ENCODE measurements at places on chromosomes 6 and 20.

- no peak for DNase-seq
Observed at GRCh38 chr6:135323202-135323668, 142.1 kb downstream of the MYB start.

- no peak for DNase-seq
Observed at GRCh38 chr6:72040111-72040510, 153.8 kb downstream of the RIMS1 start.

GRCh38 chr6:30450909-30451841 lies 38.1 kb upstream of the HLA-E start:
- peak; percentile 12 for DNase-seq

GRCh38 chr6:56043761-56044160 lies 168.4 kb upstream of the BMP5 start:
- no peak for DNase-seq

GRCh38 chr6:6497976-6498375 lies 90.5 kb upstream of the LY86 start:
- DNase-seq: no peak

DNA sequence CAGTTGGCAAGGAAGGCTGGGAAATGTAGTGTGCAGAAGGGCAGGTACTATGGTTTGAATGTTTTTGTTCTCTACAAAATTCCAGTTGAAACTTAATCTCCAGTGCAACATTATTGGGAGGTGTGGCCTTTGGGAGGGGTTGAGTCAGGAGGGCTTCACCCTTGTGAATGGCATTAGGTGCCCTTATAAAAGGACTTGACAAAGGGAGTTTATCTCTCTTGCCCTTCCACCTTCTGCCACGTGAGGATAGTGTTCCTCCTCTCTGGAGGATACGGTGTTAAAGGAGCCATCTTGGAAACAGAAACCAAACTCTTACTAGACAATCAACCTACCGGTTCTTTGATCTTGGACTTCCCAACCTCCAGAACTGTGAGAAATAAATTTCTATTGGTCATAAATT lies 82.2 kb upstream of the LRFN2 start:
- DNase-seq: no peak

GRCh38 chr6:156659822-156660198 lies 117.4 kb upstream of the ARID1B start:
- no peak for DNase-seq

DNA sequence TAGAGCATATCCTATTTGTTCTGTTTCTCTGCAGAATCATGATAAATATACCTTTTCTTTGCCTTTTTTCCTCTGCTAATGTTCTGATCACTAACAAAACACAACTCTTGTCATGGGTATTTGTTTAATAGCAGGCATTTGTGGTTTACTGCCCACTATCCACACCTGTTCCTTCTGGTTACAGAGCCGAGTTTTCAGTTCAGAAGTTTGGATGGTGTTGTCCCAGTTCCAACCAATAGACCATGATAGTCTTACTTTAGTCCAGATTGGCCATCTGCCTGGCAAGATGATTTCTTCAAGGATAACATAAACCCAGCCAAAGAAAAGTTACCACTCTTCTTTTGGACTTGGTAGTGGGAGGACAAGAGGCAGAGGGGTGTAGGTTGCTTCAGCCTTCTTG lies 211.2 kb downstream of the TFAP2A start:
- DNase-seq: no peak

DNA sequence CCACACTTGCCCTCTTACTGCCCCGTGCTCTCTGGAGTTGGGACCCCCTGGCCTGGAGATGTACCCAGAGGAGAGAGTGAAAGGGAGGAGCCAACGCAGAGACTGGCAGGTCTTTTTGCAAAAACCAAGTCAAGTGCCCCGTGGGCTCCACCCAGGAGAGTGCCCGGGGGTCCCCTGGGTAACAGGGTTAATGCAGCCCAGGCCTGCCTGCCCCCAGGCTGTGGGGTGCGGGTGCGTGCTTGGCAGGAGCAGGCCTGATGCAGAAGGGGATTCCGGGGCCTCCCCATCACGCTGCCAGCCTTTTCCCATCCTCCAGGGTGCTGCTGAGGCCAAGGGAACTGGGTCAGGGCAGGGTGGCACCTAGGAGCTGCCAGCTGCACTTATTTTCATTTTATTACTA lies 184.4 kb downstream of the ERMARD start:
- no peak for DNase-seq

- no peak for DNase-seq
Observed at GRCh38 chr6:168222115-168223043, 97.2 kb downstream of the DACT2 start.

DNA sequence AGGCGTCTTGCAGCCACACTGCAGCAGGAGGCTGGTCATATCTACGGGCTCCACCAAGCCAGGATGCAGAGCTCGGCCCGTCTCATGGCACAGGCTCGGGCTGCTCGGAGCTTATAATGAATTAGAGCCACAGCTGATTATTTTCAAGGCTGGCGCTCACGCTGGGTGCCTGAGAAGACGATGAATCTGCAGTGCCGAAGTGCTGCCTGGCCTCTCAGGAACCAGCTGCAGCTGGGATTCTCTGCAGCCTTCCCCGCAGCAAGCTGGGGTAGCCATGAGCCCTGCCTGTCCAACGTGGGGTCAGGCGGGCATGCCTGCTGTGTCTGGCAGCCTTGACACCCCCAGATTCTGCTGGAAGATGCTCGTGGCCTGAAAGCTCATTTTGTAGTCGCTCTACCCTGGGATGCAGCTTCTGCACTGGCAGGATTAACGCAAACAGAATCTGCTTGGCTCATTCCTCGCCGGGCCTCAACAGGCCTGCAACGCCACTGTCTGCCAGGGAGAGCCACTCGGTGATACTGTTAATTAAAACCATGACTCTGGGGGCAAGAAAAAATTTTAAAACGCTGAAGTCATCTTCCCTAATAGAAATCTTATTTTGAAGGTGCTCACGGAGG lies 104.3 kb downstream of the CDH26 start:
- DNase-seq: no peak

DNA sequence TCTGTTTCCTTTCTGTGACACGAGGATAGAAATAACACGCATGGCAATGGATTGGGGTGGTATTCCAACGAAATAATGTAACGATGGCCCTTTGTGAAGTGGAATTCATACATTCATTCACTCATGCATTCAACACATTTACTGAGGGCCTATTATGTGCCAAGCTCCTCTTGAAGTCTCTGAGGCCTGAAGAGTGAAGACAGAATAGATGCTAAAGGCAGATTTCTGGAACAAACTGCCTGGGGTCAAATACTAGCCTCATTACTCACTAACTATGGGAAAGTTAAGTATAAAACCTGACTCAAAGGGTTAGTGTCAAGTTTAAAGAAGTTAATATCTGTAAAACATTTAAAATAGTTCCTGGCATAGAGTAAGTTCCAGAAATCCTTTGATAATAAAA lies 279.6 kb upstream of the SULF2 start:
- peak; percentile 50 for DNase-seq

GRCh38 chr6:148892247-148892646 lies 145.4 kb downstream of the UST start:
- DNase-seq: no peak

DNA sequence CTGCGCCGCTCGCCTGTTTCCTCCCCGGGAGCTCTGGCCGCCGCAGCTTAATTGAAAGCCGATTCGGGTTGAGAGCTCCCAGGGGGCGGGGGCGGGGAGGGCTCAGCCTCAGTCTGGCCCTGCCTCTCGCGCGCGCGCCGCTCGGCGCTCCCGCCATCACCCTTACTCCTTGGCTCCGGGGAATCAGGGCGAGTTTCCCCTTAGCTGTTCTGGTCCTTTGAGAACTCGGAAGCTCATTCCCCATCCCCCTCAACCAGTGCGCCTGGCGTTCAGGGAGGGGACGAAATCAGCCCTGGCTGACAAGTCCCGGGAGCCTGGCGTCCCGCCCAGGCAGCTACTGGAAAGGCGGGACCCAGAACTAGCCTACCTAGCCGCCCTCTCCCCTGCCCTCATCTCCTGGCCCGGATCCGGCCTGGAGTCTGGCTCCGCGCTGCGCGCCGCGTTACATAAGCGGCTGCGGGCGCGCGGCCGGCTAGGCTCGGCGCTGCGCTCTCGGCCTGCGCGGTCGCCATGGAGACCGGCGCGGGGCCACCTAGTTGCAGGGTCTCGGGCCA lies 2.8 kb downstream of the SLC12A5 start:
- DNase-seq: no peak

GRCh38 chr6:126385536-126385935 lies 45.6 kb downstream of the CENPW start:
- no peak for DNase-seq

DNA sequence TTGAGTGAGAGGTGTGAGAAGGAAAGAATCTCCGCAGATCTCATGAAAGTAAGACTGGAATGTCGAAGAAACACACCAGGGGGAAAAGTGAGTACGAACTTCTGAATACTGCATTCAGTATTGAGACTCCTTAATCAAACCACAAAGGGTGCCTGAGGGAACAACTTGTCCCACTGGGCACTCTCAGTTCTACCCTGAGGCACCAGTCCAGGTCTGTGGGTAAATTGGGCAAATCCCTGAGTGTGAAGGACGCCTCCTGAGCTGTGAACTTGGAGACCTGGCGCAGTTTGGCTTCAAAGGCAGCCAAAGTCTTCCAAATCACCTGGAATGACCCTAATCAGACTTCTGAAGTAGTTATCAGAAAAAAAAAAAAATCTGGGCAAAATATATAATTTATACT lies 329.7 kb downstream of the BTBD9 start:
- DNase-seq: no peak

DNA sequence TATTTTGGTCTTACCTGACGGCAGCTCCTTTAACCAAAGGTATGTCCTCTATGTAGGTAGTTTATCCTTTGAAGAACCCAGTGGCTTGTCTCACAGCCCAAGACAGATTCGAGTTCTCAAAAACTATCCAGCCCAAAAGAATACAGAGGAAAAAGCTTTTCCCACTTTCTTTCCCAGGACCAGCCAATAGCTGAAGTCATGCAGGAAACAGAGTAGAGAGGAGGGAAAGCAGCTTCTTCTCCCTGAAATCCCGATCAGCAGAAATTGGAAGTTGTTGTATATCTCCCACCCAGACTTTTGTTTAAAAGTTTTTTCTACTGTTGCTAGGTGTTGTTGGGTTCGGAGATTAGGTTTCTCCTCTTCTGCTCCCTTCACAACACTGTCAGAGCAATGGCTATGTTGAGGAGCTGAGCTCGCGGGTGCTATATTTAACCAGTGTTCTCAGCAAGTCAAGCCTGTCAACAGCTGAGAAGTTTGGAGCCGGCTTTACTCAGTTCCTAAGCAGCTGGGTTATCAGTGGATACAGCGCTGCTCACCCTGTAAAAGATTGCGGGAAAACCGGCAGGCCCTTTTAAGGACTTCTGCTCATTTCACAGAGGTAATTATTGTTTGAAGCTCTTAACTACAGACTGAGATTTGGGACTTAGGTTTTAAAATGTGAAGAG lies at the start of gene FILIP1:
Gene FILIP1, minus strand, starts transcription at position 401 of the 665 bp plus-strand sequence. CDS start 78,828 bp downstream, outside the sequence.
- peak; percentile 10 for DNase-seq

- DNase-seq: no peak
Observed at GRCh38 chr6:38012573-38012972, 193.0 kb downstream of the ZFAND3 start.

GRCh38 chr6:36119209-36119608 lies 11.1 kb upstream of the MAPK13 start:
- no peak for DNase-seq

DNA sequence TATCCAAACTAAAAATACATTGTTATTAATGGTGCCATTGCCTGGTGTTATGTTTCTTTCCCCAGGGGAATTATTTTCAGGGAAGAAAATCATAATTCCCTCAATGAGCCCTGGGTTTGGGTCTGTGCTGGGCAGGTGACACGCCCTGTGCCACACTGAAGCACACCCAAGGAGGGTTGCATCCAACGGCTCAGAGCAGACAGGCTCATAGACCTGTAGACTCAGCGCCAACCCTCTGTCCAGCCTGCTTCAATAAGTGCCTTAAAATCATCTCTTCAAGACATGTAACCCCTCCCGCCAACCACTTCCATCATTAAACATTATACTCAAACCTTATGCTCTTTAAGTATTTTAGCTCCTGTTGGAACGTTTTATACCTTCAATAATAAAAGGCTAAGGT lies 225.3 kb upstream of the CDH4 start:
- no peak for DNase-seq

DNA sequence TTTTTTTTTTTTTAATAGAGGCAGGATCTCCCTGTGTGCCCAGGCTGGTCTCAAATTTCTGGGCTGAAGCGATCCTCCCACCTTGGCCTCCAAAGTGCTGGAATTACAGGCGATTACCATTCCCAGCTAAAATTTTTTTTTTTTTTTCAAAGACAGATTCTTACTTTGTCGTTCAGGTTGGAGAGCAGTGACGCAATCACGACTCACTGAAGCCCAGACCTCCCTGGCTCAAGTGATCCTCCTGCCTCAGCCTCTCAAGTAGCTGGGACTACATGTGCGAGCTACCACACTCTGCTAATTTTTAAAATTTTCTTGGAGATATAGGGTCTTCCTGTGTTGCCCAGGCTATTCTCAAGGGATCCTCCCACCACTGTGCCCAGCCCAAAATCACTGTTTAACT lies 58.0 kb upstream of the MYO6 start:
- peak; percentile 4 for DNase-seq

DNA sequence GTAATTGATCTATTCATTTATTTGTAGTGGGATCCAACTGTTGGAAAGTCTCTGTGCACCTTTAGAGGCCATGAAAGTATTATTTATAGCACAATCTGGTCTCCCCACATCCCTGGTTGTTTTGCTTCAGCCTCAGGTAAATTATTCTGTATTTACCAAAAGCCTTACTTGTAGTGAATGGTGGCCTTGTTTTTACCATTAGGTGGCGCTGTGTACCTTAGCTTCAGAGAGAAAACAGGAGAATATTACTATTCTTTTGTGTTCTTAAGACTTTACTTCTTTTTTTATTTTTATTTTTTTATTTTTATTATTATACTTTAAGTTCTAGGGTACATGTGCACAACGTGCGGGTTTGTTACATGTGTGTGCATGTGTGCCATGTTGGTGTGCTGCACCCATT lies 23.7 kb downstream of the PEX7 start:
- DNase-seq: peak; percentile 12

DNA sequence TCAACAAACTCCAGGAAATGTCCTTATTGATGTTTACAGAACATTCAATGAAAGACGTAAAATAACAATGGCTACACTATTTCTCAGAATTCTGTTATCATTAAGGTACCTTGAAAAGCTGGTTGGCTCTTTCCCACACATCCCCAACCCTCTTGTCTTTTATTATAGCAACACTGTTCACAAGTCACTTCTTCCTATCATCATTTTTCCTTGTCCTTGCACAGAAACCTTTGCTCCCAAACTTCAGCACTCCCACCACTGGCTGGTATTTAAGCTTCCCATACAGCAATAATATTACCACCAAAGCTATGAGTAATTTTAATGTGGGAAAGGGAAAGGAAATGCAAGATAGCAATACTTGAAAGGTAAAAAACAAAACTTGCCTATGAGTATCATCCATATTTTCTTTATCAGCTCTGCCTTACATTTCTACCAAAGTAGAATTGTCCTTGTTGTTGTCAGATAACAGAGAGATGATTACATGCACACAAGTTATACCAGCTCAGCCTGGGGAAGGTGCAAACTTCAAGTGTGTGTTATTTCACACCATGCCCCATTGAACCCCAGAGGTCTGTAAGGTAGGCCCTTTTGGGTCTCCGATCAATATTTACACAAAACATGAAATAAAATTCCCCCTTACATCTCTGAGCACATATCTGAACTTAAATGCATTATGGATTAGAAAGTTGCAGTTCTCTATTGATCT lies 32.2 kb downstream of the ARHGAP18 start:
- DNase-seq: no peak

- no peak for DNase-seq
Observed at GRCh38 chr20:59084041-59084850, 41.7 kb upstream of the PRELID3B start.

Measured in fibroblast of skin of left quadriceps (primary cell).